ENCODE measurements at places on chromosomes 4 and X.

DNA sequence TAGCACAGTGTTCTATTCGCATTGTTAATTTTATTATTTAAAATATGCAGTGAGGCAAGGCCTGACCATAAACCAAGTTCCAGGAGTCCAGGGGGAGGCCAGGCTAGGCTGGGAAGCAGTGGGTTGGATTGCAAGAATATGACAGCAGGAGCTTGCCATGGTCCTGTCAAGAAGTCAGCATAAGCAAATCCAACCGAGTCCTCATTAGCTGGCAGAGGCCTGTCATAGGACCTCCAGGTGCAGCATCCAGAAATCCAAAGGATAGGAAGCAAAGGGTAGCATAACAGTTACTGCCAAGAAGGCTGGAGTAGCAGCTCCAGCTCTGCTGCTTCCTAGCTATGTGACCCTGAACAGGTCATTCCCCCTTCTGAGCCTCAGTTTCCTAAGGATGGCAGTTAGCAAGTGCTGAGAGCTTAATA is 13.4 kb downstream of the PJA1 start:
- DNase-seq = no peak

- DNase-seq = no peak
Measured at GRCh38 chr4:71456841-71457240, 118.0 kb downstream of the SLC4A4 start.

DNA sequence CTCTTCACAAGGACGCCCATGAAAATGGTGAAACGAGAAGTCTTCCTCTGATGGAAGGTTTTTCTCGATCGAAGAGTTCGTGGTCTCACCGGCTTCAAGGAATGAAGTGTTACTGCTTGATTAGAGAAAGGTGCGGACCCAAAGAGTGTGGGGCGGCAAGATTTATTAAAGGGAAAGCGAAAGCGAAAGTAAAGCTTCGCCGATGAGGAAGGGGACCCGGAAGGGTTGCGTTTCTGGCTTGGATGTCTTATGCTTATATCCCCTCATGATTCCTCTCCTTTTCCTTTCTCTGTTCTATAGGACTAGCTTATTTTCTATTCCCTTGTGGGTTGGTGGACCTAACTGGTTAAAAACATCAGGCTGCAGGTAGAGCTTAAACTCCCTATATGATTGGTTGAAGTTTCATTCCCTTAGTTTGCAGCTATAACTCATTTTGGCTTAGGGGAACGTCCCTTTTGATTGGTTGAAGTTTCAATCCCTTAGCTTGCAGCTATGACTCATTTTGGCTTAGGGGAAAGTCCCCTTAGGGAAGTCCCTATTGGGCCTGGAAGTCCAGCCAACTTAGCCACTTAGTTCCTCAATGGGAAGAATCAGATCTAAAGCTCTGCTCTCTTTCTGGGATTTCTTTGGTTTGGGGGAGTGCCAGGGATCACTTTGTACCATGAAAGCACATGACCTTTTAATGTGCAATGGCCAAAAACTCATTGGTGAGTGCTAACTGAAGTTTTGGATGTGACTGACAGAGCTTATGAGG is 1025.0 kb upstream of the PCDH10 start:
- DNase-seq = no peak

DNA sequence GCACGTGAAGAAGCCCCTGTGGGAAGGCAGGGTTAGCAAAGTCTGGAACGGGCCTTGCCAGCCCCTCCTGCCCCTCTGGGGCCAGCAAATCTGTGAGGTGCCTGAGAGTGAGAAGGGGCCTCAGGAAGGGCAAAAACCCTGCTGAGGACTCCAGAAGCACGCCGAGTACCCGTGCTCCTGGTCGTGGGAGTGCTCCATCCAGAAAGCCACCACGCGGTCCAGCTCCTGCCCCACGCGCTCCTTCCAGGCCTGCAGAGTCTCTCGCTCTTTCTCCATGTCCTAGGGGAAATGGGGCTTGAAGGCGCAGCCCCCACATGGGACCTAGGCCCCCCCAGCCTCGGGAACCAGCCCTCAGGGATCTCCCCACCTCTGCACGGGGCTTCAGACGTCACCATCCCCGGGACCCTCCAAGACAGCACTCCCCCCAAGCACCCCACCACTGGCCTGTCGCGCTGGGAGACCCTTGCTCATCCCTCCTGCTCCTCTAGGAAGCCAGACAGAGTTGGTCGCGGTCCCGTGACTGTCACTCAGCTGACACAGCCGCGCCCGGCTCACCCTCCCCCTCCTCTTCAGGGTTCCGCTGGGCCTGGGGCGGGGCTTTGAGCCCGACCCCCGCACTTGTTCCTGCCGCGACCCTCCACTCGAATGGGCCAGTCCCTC is at the start of gene RENBP:
RENBP (minus strand) TSS at position 504 of the 660 bp plus-strand sequence; CDS start at position 471, 33 bp downstream.
- no peak for DNase-seq

GRCh38 chr4:149752729-149753128 is 62.9 kb downstream of the IQCM start:
- DNase-seq = no peak

- DNase-seq = no peak
Measured at GRCh38 chr4:83371936-83372335, 37.3 kb upstream of the HPSE start.

- no peak for DNase-seq
Measured at GRCh38 chr4:174933083-174933482, 14.9 kb downstream of the ADAM29 start.

DNA sequence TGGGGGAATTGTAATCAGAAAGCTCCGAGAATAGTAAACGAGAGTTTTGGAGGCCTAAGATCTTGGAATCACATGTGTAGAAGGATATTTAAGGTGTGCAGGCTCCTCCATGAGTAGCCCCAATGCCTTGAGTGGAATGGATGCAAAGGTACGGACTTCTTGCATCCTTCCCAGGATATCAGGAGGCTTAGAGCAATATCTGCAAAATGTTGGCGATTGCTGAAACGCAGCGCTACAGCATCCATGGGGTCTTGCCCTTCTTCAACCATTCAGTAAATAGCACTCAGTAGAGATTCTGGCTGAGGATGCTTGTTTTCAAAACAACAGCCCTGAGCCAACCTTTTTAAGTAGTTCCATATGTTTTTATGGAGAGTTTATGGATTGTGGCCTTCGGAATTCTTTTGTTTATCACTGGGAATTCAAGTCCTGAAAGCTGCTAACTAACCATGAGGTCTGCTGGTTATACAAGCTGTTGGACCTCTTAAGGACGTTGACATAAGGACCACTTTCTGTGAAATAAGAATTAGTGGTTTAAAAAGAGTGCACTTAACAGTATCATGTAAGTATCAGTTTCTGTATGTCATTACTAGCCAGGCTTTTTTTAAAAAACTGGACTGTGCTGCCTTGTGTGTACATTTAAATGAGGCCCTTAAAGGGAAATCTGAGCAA is 228.8 kb upstream of the PGRMC2 start:
- no peak for DNase-seq

Data from activated T-helper 9 cell treated with anti-CD3 and anti-CD28 coated beads, Interleukin-2, amount 50 U/mL, for 16 hours (primary cell).